ENCODE measurements at places on chromosomes 3 and 15.

DNA sequence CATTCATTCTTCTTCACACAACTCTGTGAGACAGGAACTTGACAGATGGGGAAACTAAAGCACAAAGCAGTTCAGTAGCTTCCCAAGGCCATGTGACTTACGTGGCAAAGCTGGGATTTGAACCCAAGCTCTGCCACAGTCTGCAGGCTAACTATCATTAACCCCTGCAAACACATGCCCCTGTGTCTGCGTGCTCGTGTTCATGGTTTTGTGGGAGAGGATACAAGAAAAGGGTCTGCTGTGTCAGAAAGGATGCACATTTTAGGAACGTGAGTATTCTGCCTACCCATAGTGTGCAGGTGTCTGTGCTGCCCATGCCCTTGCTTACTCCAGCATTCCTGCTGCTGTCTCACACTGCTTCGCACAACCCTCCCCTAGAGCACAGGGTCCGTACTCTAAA is 137.0 kb downstream of the CHDH start:
- H3K36me3 ChIP-seq: no peaks in the 10 kb centered on the region
- peaks cover 16% of the 10 kb centered on the region for H3K4me1 ChIP-seq
- no peak for DNase-seq
- no peaks in the 10 kb centered on the region for H3K27me3 ChIP-seq

GRCh38 chr15:47932261-47932660 is 188.5 kb upstream of the SLC24A5 start:
- no peaks in the 10 kb centered on the region for H3K4me1 ChIP-seq
- peaks cover 2% of the 10 kb centered on the region for H3K27me3 ChIP-seq
- H3K27ac ChIP-seq: no peak overlapping the region
- no peaks in the 10 kb centered on the region for H3K36me3 ChIP-seq
- H3K4me3 ChIP-seq: no peak overlapping the region

- no peaks in the 10 kb centered on the region for H3K27me3 ChIP-seq
- no peaks in the 10 kb centered on the region for H3K36me3 ChIP-seq
- no peak overlapping the region for H3K4me3 ChIP-seq
- no peak for DNase-seq
- no peaks in the 10 kb centered on the region for H3K4me1 ChIP-seq
These were observed 609.5 kb upstream of the UBE2E2 start for GRCh38 chr3:22593638-22594037.

GRCh38 chr3:16945330-16945729 is 60.6 kb downstream of the PLCL2 start:
- H3K36me3 ChIP-seq: peaks cover 18% of the 10 kb centered on the region
- DNase-seq: no peak
- H3K4me1 ChIP-seq: peaks cover 22% of the 10 kb centered on the region
- H3K27ac ChIP-seq: no peak overlapping the region
- H3K4me3 ChIP-seq: no peak overlapping the region

GRCh38 chr3:195914648-195915473 is 6.5 kb upstream of the TNK2 start:
- peaks cover 16% of the 10 kb centered on the region for H3K4me1 ChIP-seq
- no peak overlapping the region for H3K4me3 ChIP-seq
- peaks cover 9% of the 10 kb centered on the region for H3K27me3 ChIP-seq
- DNase-seq: peak; percentile 96
- no peaks in the 10 kb centered on the region for H3K36me3 ChIP-seq

- no peak overlapping the region for H3K4me3 ChIP-seq
- H3K4me1 ChIP-seq: peaks cover 96% of the 10 kb centered on the region
- no peak for DNase-seq
These were observed 80.3 kb downstream of the SMAD3 start for GRCh38 chr15:67145710-67146109.

DNA sequence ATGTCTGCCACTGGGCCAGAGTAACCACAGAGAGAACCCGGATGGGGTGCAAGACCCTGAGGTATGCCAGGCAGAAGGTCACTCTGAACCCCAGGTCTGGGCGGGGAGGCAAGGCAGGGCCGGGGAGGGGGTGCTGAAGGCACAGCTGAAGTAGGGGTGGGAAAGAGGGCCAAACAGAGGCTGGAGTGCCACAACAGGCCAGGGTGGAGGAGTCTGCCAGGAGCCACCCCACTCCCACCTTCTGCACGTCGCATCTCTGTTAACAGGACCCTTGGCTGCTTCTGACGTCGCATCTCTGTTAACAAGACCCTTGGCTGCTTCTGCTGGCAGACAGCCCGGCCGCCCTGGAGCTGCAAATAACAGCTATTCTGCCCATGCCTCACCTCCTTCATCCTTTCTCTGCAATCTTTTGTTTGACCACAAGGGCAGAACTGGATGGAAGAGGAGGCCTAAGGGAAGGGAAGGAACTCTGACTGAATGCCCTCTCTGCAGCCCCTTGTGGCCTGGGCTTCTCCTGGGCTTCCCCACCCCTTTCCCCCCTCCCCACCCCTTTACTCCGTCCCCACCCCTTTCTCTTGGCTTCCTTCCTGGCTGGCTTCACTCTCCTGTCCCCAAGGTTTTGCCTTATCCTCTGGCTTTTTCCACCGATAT is 20.6 kb upstream of the FBLN2 start:
- no peaks in the 10 kb centered on the region for H3K4me1 ChIP-seq
- DNase-seq: no peak
- no peaks in the 10 kb centered on the region for H3K36me3 ChIP-seq
